ENCODE measurements at places on chromosomes 4 and X.

GRCh38 chrX:39335513-39336235 lies 534.4 kb downstream of the MID1IP1 start:
- peak; percentile 5 for DNase-seq

DNA sequence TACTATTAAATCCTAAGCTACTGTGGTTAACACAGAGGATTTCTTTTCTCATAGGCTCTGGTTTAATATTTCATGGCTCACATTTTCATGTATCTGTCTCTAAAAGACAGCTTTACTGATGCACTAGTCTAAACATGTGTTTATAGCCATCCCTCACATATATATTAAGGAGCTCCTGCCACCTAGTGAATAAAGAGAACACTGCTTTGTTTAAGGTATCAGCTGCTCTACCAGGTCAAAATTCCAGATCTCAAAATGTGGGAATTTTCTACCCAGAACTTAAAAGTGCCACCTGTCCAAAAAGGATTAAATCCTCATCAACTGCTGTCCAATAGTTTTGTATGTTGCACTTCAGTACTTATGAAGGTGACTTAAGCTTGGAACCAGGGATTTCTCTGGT lies 188.5 kb upstream of the TEX13C start:
- no peak for DNase-seq

GRCh38 chr4:123411514-123411913 lies 14.9 kb downstream of the SPRY1 start:
- no peak for DNase-seq

GRCh38 chr4:68175562-68176155 lies 46.0 kb upstream of the TMPRSS11F start:
- DNase-seq: peak; percentile 12

GRCh38 chrX:39816871-39817731 lies 280.7 kb downstream of the BCOR start:
- no peak for DNase-seq

DNA sequence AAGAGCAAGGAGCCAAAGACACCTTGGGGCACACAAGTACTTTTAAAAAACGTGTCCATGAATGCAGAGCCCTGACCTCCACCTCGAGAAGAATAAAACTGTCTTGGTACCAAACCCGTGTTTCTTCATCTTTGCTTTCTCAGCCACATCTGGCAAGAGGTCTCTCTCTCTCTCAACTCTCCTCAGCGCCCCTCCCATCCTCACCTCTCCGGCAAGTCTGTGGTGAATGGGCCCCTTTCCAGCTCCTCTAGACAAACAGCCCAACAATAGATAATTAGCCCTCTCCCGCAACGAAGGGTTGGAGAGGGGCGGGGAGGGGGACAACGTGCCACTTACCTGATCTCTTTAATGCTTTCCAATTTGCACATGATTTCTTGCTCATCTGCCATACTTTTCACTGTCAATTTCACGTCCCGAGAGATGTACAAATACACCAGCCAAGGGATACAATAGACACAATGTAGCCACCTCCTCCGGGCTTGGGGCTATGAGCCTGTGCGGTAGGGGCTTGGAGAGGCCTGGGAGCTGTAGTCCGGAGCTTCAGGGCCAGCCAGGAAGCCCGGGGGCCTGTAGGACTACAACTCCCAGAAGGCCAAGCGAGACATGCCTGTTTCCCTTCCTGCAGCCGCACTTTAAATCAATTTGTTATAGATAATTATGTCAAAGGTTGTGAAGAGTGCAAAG lies at the start of gene ZC4H2:
TSS of gene ZC4H2 (minus strand) at position 462 of the 684 bp plus-strand sequence. CDS start at position 389, 73 bp downstream.
- no peak for DNase-seq

All from NCI-H2171 (cell line).